ENCODE measurements at places on chromosomes 3 and 15.

DNA sequence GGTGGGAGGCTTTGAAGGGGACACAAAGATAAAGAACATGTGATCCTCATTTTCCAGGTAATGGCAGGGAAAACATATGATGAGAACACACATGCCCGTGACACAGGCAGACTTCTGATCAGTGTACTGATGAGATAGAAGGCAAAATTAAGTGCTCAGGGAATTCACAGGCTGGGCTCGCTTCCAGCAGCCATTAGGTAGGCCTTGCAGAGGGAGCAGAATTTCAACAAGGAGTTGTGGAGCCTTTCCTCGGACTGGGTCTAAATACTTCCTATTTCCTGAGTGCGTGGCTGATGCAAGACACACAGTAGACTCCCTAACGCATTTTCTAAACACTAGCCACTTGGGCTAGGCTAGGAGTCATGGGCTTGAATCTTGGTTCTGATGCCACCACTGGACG is 74.0 kb upstream of the ETV5 start:
- no peak for DNase-seq

DNA sequence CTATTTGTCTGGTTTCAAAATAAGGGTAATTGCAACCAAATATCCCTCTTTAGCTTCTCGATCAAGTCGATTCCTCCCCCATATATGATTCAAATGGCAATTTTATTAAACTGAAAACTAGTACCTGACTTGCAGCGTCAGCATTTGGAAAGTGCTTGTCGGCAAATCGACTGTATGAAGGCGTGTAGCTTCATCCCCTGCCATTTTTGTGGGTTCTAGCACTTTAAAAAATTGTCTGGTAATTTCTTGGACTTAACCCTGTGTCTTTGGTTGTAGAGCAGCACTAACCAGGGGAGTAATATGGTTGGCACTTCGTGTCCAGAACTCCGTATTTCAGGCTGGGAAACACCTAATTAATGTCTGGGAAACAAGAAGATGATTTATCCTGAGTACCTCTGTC is 573 bp downstream of the MME start:
- DNase-seq = no peak

DNA sequence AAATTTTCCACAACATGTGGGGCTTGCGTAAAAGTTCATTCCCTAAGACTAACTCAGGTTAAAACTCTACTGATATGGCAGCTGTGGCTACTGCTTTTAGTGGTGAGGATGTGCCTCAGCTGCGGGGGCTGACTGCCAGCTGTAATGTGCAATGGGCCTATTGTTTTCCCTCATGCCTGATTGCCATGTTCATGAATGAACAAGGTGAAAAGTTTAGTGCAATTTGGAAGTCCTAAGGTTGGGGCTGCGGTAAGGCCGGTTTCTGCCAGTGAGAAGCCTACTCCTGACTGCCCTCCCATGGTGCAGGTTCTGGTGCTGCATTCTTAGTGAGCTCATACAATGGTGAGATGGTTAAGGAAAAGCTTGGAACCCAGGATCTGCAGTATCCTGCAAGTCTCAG is 10.9 kb upstream of the ALDH1L1 start:
- DNase-seq = no peak

DNA sequence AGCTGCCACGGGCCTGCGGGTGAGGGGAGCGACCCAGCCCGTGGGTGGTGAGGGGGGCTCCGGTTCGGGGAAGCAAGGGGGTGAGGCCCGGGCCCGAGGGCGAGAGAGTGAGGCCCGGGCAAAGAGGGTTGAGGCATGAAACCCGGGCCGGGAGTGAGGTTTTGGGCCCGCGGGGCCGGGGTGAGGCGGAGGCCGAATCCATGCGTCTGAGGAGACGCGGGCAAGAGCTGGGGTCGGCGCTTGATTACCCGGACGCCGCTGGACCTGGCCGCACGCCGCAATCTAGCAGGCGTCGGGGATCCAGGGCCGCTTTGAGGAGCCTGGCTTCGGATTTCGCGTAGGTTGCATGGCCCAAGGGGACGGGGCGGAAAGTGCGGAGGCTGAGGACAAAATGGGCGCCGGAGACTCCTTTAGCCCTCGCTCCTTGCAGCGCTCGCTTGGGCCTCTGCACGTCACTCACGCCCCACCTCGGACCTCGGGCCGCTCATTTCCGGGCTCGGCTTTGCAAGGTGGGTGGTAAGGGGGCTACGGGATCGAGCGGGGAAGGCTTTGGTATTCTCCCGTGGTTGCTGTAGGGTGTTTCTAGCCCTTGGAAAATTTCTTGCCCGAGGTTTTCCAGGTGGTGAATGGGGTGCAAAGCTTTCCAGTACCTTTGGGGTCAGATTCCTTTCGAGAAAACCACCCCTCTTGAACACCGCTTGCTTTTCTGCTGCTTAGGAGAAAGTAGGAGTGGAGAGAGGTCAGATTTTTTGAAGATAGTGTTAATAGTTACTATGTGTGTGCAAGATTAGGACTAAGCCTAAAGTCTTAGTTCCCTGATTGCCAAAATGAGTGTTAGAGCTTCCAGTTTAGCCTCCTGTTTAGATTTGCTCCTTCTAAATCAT is 827 bp downstream of the SLC25A36 start:
- peak; percentile 5 for DNase-seq

DNA sequence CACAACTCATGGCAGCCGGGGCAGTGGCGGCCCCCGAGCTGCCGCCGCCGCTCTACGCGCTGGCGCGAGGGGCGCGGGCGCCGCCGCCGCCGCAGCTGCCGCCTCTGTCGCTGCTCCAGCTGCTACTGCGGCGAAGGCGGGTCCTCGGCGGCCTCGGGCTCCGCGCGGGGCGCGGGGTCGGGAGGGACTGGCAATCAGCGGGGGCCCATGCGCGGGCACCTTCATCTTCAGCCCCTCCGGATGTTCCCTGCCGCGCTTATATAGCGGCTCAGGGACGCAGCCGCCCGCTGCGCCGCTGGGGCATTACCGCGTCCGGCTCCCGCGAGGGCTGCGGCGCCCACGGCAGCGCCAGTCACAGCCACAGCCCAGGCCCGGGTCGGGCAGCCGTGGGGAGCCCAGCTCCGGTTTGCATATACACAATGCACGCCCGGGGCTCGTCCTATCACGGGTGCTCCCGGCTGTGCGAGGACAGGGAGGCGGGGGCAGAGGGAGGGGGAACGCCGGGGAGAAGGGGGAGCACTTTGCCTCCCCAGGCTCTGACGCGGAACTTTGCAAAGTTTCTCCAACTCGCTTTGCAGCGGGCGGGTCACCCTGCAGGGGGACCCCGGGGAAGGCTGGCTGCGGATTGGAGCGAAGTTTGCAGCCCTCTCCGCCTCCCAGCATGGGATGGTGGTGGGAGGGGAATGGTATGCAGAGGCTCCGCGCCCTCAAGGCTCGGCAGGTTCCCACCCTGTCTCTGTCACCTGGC is at the start of gene VGLL3:
Gene VGLL3, minus strand, starts transcription at position 416 of the 748 bp plus-strand sequence. Its CDS starts 406 bp downstream, at position 10.
- no peak for DNase-seq

GRCh38 chr15:98845138-98845884 is 162.3 kb downstream of the PGPEP1L start:
- DNase-seq = no peak

- no peak for DNase-seq
These were observed 63.6 kb downstream of the SLC15A2 start for GRCh38 chr3:121957674-121958415.

GRCh38 chr3:146159616-146160320 is 1.2 kb downstream of the PLOD2 start:
- no peak for DNase-seq

DNA sequence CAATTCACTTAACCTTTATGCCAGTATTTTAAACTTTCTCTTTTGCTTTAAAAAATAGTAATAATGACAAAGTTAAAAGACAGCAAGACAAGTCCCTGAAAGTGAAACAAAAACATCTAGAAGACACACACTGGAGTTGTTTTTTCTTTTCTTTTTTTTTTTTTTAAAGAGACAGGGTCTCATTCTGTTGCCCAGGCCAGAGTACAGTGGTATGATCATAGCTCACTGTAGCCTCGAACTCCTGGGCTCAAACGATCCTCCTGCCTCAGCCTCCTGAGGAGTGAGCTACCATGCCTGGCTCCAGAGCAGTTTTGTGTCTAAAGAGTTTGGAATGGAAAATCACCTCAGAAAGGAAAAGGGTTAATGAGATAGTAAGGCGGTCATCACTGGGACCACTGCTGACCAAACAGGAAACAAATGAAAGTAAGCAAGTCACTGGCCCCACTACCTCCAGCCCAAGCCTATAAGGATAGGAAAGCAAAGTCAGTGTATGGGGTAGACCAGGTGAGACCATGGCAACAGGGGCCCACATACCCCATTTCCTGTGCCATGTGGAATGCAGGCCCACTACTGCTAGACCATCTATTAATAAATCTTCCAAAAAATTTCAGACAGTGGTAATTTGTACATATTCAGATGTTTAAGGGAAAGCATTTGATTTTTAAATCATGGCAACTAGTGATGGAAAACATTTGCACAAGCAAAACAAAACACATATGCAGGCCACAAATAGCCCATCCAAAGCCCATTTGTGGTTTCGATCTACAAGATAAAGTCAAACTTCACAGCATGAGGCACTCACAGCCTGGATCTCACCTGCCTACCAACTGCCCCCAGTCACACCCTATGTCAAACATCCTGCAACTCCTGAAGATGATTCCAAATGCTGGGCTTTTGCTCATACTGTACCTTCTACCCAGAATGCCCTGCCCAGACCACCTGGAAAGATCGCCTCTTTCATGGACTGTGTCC is 62.6 kb downstream of the OSBPL10 start:
- DNase-seq = no peak

- no peak for DNase-seq
These were observed 86.6 kb downstream of the TOP2B start for GRCh38 chr3:25578059-25578458.

- no peak for DNase-seq
These were observed 51.6 kb downstream of the RAB11A start for GRCh38 chr15:65920825-65921309.

- DNase-seq = no peak
These were observed 16.9 kb upstream of the TSC22D2 start for GRCh38 chr3:150391161-150391560.

DNA sequence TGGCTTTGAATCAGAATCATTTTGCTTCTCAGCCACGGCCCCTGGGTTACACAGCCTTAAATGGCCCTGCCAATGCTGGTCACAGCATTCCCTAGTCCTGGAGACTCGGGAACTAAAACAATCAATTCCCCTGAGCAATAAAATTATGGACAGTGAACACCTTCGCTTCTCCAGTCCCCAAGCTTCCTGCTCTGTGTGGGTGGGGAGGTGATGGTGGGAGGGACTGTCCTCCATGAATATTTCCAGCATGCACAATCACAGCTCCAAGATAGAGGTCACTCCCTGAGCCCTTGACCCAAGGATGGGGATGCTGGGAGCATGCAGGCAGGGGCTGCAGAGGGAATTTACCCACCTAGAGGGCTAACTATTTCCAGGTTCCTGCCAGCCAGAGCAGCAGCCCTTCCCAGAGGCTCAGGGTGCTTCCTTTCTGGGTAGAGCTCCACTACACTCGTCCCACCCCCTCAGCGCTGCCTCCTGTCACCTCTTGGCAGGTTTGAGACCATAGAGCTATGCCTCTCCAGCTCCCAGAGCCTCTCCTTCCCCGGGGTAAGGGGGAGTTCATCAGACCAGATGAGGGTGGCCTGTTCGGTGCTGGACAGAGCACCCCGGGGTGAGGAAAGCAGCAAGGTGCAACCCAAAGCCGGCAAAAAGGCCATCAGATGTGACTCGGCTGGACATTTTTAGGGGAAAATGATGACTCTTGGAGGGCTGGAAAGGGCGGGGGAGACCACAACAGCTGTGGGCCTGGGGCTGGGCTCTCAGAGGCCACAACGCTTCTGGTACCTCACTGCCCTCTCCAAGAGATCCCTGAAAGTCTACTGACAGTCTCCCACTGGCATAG is 14.5 kb upstream of the CCDC33 start:
- no peak for DNase-seq

GRCh38 chr3:54427501-54427900 is 305.1 kb downstream of the CACNA2D3 start:
- DNase-seq = no peak

DNA sequence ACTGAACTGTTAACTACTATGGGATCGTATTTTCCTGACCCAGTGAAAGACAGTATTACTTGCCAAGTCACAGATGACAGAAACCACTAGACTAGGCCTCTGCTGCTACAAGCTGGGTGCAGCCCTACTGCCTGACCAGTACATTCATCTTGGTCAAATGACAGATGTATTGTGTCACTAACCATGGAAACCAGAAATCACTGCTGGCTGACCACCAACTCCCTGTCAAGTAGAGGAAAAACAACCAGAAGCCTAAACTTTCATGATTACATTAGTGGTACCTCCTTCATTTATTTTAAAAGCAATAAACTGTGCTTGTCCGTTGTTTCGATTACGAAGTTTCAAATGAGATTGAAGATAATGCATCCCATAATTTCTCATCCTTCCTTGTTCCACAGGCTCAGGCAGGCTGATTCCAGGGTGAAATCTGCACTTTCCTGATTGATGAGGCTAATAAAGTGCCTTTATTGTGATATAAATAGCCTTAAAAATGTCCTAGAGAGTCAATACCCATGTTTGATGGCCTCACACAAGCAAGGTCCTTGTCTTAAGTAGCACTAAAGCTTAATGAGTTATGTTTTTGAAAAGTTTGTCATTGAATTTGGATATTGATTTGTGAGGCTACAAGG is 309.7 kb downstream of the LSAMP start:
- DNase-seq = no peak

GRCh38 chr3:45008117-45008516 is 18.0 kb upstream of the CLEC3B start:
- no peak for DNase-seq

- DNase-seq = no peak
These were observed 78.5 kb upstream of the FAM174B start for GRCh38 chr15:92733934-92734521.

GRCh38 chr15:66472176-66472999 is 25.2 kb downstream of the SNAPC5 start:
- peak; percentile 1 for DNase-seq

- DNase-seq = no peak
These were observed 42.2 kb downstream of the ILDR1 start for GRCh38 chr3:121979734-121980449.

GRCh38 chr3:141346418-141346817 is 21.9 kb upstream of the ZBTB38 start:
- no peak for DNase-seq

DNA sequence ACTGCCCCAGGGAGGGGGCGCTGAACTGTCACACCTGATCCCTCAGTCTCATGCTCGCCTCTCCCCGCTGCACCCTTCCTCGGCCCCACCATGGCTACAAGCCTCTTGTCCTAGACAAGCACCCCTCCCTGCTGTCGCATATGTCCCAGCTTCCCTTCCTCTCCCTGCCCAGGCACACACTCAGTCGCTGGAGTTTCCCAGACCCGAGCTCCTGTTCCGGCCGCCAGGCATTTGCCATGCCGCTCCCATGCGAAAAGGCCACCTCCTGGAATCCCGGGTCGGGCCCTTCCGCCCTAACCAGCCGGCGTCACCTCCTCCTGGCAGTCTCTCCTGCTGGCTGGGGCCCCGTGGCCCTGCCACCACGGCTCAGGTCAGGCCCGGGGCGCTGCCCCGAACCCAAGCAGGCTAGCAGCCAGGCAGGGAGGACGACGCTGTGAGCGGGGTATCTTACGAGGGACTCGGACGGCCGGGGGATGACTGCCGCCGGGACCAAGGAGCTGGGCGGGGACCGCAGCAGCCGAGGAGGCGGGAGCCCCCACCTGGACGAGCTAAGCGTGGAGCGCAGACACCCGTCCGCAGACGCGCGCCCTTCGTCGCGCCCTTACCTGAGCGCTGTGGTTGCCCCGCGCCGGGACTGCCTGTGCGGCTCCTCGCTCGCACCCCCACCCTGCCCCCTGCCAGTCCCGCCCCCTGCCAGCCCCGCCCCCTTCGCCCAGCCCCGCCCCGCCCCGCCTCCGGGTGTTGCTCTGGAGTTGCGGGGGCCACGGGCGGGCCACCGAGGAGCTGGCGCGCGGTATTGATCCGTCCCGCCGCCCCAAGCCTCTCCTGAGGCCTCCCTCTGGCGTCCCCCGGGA is at the start of gene ALS2CL:
Gene ALS2CL, minus strand, starts transcription at position 642 of the 854 bp plus-strand sequence. CDS start 4,239 bp downstream, outside the sequence.
- DNase-seq = peak; percentile 33

GRCh38 chr3:139953131-139953910 is 18.3 kb downstream of the CLSTN2 start:
- DNase-seq = no peak

Data from stimulated activated CD8-positive, alpha-beta memory T cell treated with anti-CD3 and anti-CD28 coated beads, Interleukin-2, amount 100 ng/mL, for 1 hour (primary cell).